ENCODE measurements at places on chromosomes 2 and 18.

DNA sequence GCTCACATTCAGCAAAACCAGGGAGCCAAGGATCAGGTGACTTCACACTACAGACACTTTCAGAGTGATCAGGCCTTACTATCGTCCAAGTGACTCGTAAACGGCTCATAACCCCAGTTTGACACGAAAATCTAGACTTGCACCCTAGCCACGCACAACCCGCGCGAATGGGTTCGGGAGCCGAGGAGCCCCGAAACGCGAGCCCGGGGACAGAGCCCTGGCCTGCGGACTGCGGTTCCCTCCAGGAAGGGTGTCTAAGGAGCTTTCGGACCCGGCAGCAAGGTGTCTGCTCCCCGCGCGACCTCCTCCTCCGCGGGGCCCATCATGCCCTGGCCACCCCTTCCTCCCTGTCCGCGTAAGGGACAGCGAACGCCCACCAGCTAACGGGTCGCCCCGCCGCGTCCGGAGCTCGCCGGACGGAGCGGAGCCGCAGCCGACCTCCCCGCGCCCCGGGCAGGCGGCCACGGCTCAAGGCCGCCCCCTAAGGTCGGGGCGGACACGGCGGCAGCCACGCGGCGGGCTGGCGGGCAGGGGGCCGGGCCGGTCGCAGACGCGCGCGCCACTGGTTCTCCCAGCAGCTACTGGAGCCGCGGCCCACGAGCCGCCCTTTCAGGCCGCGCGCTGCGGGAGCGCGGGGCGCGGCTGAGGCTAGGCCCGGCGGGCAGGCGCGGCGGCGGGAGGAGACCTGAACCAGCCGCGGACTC, 575 bp downstream of the ATL2 start:
- no peak for DNase-seq

DNA sequence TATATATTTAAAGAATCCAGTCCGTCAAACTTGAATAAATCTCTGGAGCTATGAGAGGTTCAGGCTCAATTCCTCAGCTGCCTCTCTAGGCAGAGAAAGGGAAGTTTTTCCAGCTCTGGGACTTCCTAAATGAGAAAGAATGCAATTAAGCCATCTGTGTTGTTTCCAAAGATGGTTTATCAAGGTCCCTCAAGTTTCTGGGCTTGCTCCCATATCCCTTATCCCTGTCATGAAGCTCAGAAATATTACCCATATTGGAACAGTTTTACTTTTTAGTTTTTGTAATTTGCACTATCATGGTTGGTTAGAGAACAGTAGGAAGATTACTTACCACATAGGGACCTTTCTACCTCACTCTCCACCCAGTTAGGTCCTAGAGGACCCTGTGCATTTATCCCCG, 1.4 kb downstream of the CNTNAP5 start:
- DNase-seq = no peak

DNA sequence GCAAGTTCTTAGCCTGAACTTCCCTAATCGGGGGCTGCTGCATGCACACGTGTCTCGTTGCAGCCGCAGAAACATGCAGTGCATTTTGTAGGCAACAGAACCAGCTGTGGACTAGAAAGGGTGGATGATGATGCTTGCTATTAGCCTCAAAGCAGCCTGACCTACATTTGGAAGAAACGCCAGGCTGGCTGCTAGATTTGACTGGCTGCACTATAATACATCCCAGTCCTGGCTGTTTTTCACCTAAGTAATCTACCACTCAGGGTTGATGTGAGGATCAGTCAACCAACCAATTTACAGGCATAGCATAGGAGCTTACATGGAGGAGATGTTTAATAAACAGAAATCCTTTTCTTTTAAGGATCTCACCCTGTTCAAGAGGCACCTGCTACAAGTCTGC, 56.4 kb upstream of the SPP2 start:
- DNase-seq = no peak

DNA sequence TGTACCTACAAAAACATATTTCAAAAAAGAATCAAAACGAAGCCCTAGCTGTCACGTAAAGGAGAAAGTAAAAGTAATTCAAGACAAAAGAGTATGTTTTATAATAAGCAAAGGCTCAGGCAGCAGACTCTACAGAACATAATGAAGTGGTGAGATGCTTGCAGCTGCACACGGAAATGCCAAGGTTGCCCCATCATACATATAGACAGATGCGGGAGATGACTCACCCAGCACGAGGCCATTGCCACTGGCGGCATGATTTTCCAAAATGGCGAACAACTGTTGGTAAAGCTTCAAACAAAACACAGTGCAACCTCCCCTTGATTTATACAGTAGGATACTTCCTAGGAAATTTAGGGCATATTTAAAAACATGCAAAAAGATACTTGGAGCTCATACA, 26.0 kb upstream of the C1QL2 start:
- no peak for DNase-seq

DNA sequence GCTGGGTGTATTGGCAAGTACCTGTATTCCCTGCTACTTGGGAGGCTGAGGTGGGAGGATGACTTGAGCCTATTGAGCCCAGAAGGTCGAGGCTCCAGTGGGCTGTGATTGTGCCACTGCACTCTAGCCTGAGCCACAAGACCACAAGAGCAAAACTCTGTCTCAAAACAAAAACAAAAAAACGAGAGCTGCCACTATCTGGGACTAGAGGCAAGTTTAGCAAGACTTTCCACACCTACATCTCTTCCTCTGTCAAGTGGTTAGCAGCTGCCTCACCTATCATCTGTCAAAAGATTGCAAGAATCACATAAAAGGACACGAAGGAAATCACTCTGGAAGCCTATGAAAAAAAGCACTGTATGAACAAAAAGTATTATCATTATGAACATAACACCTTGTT, 55.2 kb upstream of the RIOK3 start:
- no peak for DNase-seq

- no peak for DNase-seq
Measured at GRCh38 chr2:208441951-208442350, 35.4 kb downstream of the PTH2R start.

DNA sequence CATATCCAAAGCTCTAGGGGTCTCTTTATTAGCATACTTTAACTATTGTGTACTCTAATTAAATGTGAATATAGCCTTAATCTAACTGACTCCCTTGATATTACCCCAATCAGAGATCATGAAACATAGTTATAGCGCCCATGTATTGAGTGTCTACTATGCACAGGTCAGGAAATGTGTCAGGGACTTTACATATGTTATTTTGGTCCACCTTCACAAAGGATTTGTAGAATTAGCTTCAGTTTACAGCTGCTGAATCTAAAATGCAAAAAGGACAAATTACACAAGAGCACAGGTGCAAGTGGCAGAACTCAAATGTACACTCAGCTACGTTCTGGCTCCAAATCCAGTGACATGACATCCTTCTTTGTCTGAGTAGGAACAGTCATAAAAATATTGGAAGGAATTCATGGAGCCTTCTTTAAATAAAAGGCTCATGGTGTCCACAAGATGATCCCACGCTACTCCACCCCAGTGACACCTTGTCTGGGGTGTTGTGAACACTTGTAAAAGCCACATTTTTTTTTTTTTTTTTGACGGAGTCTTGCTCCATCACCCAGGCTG, 38.7 kb upstream of the ATL2 start:
- DNase-seq = no peak

GRCh38 chr2:67892339-67892846, 170.4 kb downstream of the C1D start:
- no peak for DNase-seq

- DNase-seq = no peak
Measured at GRCh38 chr18:56089612-56090258, 501.7 kb upstream of the TCF4 start.

DNA sequence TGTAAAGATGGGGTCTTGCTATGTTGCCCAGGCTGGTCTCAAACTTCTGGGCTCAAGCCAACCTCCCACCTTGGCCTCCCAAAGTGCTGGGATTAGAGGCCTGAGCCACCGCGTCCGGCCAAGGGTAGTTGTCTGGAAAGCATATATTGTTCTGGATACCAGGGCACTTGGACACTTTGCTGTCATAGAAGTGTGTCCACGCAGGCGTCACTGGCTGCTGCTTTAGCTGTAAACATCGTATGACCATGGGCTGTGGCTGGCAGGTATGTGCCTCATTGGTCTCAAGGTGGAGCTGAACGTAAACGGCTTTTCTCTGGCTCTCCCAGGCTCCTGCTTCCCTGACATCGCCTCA, 3.2 kb upstream of the GPR35 start:
- no peak for DNase-seq

GRCh38 chr2:43220760-43221123, 5.7 kb downstream of the ZFP36L2 start:
- DNase-seq = no peak

DNA sequence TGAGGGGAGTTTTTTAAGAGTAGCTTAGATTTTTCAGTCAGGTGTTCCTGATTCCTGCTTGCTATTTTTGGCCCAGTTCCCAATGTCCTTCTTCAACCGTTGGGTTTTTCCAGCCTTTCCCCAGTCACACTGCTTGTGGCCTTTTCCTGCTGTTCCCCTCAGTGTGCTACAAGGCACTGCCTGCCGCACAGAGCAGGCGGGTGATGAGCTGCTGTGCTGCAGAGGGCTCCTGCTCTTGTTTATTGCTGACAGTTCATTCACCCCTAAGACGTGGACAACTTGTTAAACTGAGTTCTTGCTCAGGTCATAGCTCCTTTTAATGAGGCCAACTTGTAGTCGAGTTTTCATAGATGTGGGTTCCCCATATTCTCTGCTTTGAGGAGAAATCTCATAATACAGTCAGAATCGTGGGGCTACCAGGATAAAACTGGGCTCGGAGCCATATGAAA, 20.6 kb downstream of the EIF4E2 start:
- no peak for DNase-seq

- DNase-seq = no peak
Measured at GRCh38 chr18:33123862-33124518, 316.5 kb downstream of the CCDC178 start.

DNA sequence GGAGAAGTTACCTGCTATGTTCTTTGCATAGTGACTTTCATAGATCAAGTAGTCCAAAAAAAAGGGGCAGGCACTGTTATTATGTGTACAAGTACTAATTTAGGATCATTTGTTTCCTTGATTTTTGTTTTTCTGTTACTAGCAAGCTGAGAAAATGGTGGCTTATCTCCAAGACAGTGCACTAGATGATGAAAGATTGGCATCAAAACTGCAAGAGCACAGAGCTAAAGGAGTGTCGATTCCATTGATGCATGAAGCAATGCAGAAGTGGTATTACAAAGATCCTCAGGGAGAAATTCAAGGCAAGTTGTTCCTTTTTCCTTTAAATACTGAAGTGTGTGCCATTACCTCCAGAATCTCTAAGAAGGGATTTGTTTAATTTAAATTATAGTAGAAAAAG, 19.6 kb upstream of the KCNJ13 start:
- no peak for DNase-seq

GRCh38 chr2:172427256-172427989, at the start of gene ITGA6:
ITGA6 (plus strand) TSS chr2:172427586.
- DNase-seq = peak; percentile 63

GRCh38 chr2:85133751-85134254, 611 bp downstream of the TCF7L1 start:
- DNase-seq = no peak

- no peak for DNase-seq
Measured at GRCh38 chr18:51135364-51135763, 62.1 kb downstream of the MEX3C start.

DNA sequence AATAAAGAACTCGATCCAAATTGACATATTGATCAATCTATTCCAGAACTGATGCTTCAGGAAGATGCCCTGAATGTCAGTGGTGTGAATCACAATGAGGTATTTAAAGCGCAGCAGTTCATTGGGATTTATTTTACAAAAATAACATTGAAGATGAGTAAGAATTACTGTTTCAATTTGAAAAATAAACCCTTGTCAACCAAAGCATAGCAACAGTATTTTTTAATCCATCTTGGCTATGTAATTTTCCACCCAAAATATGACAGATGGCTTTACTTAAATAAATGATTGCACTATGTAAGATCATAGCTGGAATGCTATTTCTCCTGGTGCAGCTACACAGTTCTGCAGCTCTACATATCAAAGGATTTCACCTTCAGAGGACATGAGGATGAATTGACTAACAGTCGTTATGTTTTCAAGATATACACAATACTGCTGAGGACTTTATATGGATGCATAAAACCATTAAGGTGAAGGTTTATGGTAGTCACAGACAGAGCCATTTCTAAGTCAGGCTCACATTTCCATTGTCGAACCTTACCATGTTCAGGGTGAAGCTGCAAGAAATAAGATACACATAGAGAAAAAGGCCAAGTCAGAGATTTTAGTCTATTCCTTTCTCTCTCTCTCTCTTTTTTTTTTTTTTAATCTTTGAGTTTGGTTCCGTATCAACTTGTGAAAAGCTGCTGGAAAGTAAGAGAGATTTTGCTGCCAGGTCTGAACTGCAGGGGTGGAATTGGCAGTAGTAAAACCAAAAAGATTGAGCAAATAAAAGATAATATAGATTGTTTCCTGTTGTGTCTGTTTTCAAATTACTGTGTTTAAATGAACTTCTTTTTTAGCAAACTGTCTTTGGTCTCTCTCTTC, 398.0 kb upstream of the CDH20 start:
- no peak for DNase-seq

GRCh38 chr2:183543731-183544130, 419.5 kb downstream of the NUP35 start:
- DNase-seq = no peak

DNA sequence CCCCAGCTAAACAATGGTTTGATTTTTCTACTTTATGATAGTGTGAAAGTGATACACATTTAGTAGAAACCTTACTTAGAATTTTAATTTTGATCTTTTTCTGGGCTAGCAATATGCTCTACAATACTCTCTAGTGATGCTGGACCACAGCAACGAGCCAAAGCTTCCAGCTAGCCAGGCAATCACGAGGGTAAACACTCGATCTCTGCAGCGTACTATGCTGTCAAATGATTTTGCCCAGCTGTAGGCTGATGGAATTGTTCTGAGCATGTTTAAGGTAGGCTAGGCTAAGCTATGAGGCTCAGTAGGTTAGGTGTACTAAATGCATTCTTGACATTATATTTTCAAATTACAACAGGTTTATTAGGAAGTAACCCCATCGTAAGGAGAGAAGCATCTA, 207.5 kb downstream of the LRRTM4 start:
- DNase-seq = no peak

- DNase-seq = no peak
Measured at GRCh38 chr2:241282555-241282954, 32.9 kb downstream of the HDLBP start.

DNA sequence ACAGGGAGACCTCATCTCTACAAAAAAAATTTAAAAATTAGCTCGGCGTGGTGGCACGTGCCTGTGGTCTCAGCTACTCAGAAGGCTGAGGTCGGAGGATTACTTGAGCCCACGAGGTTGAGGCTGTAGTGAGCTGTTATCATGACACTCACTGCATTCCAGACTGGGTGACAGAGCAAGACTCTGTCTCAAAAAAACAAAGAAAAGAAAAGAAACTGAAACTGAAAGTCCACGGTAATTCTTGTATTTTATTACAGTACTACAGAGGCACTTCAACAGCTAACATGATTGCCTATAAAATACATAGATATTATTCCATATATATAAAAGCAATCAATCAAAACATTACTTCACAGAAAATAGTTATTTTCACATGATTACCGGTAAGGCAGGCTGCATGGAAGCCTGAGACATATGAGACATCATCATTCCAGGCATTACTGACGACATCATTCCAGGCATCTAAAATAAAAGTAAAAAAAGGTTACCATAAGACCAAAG, 23.1 kb downstream of the PRPF40A start:
- DNase-seq = no peak

GRCh38 chr2:925309-925708, 25.3 kb upstream of the SNTG2 start:
- DNase-seq = no peak

- no peak for DNase-seq
Measured at GRCh38 chr2:83953697-83954096, 505.4 kb downstream of the SUCLG1 start.
